ENCODE measurements at places on chromosomes 2 and 18. TPM values are rescaled to one million over a fixed set of nuclear protein-coding genes. Genes with fewer than 3 reads are reported as not detected.

Gene FBXO15
- total RNA-seq = 2.8 TPM

Gene SLC40A1
- total RNA-seq = 13.4 TPM

Gene GPC1
- total RNA-seq = 56.7 TPM

Gene ABCB11
- total RNA-seq = 0.11 TPM

Gene G6PC2
- total RNA-seq = not detected

Gene TRPM8
- not detected for total RNA-seq

Gene YPEL5
- total RNA-seq = 29.9 TPM

Gene MTCL1
- 58.8 TPM for total RNA-seq

All from PC-3 (cell line).